ENCODE measurements at places on chromosomes 6 and 20.

DNA sequence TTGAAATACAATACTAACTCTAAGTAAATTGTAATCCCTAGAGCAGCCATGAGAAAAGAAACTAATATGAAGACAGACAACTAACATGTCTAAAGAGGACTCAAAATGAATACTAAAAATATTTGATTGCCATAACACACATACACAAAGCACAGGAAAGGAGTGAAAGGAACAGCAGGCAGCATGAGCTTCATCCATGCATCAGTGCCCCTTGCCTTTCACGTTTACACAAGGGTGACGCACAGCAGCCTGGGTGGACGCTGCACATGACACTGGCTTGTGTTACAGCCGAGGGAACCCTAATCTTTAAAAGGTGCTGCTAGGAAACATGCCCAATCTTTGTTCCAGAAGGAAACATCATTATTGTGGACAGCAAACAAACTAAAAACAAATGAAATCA, 123.5 kb downstream of the MAN1A1 start:
- DNase-seq = no peak

DNA sequence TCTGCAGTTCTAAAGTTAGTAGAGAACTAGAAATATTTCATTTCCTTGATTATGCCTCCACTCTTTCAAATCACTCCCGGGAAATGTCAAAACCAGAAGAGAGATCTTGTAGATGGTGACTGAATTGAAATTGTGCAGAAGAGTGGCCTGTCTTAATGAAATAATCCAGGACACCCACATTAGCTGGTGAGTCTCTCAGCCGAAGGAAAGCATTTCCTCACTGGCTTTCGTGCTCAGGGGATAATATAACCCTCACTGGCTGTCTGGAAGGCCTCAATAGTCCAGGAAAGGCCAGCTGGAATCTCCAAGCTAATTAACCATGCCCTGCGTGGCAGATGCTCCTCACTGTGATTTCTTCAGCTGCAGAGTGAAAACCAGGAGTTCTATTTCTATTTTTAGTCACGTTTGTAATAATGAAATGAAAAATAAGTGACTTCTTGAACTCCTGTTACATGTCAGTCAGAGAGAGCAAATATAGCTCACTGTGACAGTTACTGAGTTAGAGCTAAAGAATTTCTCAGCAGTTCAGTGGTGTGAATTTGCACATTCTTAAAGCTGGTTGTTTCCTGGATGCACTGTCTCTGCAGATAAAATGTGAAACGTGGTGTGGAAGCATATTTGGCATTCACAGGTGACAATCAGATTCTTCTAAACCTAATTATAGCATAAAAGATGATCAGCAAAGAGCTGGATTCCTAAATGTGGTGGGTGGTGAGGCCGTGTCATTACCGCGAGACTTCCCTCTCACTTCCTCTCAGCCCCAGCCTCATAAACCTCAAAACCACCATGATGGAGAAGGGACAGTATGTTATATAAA, 211.7 kb downstream of the LMBRD1 start:
- no peak for DNase-seq

DNA sequence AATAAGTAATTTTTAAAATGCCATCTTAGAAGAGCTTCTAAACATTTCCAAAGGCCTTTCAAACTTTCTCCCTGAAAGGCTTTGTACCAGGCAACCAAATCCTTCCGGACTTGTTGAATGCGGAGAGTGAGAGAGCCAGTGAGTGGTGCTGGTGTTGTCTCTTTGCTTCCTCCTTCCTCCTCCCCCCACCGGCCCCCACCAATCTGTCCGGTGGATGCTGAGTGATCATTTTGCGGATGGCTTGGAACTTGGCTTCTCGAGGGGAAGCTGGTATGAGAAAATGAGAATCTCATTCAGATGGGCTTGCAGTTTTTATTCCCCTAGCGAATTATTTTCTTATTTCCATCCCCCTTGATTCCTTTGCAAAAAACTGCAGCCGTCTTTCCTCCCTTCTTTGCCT, 97.3 kb downstream of the ANKRD60 start:
- DNase-seq = no peak

DNA sequence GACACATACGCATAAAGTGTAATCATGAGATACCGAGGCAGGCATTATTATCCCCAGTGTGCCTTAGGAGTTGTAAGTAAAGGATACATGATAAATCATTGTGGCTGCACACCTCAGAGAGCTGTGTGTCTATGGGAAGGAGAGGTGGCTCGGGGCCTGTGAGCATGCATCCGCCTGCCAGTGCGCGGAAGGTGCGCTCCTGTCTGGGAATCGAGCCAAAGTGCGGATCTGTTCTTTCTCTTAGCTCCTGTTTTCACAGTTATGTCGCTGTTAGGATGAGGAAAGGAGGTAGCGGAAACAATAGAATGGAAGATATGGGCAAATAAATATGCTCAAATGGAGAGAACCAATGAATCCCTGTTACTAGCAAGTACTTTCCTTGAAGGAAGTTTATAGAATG, 98.0 kb downstream of the ANKRD6 start:
- no peak for DNase-seq

- no peak for DNase-seq
These were observed 31.2 kb downstream of the SNAP25 start for GRCh38 chr20:10249822-10250221.

- DNase-seq = no peak
These were observed 3.6 kb upstream of the CSTL1 start for GRCh38 chr20:23435626-23436539.

- no peak for DNase-seq
These were observed 46.9 kb upstream of the TAB2 start for GRCh38 chr6:149270616-149271015.

GRCh38 chr6:30837870-30838269, 46.4 kb upstream of the DDR1 start:
- DNase-seq = no peak

DNA sequence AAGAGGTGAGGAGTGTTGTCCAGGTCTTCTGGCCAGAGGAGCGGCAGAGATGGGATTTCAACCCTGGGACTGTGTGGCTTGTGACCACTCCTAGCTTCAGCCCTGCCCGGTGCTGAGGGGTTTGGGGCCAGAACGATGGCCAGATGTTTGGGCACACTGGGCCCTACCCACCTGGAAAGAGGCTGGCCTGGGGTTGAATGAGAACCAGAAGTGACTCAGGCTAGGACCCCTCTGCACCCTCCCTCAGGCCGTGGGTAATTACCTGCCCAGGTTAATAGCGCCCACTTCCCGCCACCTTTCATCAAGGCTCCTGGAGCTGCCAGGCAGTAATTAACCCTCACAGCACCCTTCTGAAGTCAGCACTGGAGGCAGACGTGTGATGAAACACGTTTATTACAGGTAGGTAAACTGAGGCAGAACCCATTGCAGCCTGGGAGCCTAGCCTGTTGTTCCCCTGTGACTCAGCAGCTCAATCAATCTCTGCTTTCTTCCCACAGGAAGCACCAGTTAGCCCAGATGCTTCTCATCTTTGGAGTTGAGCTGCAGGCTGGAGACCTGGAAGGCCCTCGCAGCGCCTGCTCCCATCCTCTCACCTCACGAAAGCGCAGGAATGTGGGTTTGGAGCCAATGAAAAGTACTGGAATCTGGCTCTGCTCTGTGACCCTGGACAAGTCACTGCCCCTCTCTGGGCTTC, 120.8 kb downstream of the CEBPB start:
- DNase-seq = no peak

- DNase-seq = no peak
These were observed 201.7 kb upstream of the RREB1 start for GRCh38 chr6:6905961-6906518.

DNA sequence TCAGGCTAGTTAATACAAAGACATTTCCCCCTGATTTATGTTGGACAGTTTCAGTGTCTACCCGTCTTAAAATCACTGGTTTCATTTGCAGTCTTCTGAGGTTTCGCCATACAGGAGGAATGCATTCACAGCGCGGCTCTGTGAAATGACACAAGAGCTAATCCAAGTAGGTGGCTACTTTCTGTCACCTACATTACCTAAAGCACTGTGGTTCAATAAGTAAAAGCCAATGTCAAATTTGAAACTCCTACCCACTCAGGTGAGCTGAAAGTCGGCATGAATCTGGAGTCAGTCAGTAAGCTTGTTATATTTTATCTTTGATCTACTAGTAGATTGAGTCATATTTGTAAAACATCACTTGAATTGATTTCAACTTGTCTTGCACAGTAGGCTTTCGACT, 370.8 kb downstream of the LAMA2 start:
- DNase-seq = no peak

DNA sequence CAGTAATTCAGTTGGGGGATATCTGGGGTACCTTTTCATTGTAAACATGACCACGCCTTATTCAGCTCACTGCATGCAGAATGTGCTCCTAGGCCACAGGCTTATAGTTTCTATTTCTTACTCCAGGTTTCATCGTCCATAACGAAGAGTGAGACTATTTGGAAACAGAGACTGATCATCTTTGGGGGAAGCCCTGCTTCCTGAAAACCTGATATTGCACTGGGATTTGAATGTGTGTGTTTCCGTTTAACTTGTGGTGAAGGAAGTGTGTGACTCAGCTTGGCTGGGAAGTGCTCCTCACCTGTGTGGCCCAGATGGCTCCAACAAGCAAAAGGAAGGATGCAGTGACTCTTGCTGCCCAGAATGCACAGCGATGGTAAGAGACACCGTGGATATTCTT, 19.6 kb upstream of the LTV1 start:
- no peak for DNase-seq

GRCh38 chr20:1803061-1803931, 91.9 kb upstream of the SIRPA start:
- DNase-seq = no peak

DNA sequence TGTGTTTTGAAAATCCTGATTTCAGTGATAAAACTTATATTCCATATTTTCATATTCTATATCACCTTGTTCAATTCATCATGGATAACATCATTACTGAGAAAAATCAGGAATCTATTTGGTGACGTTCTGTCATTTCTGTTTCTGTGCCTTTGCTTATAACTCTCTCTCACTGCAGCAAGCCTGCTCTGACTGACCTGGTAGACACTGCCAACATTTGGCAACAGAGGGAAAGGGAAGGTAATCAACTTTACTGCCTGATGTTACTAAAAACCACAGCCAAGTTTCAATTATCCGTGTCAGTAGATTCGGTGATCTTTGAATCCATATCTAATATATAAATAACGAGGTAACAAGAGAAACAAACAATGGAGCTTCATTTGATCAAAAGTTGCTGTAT, 501.9 kb downstream of the LMBRD1 start:
- no peak for DNase-seq

GRCh38 chr6:71198908-71199307, 89.7 kb upstream of the OGFRL1 start:
- no peak for DNase-seq

DNA sequence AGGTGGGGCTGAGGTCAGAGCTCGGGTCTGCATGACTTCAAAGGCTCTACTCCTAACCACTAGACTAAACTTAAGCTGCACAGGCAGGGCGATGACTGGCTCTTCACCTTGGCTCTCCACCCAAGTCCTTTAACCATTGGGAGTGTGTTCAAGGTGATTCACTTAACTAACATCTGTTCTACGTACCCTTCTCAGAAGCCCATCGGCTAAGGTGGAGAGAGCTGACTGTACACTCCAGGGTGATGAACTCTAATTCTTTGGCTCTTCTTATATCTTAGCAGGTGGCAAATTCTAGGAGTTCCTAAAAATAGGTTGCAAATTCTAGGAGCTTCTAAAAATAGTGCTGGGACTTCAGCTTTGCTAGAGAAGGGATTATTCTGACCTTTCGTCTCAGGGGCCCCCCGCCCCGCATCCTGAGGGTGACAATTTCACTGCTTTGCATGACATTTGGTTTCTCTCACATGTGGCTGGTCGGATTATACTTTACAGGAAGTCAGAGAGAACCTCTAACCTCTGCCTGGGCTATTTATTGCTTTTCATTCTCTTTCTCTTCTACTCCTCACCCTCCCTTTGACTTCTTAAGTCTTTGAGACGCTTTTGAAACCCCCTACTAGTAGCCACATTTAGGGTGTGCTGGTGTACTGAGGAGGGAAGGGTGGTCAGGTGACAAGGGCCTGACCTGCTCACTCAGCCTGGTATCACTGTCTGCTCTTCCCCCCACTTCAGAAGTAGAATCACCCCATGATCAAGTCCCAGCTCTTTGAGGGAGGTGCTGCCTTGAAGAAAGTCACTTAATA, 55.5 kb downstream of the PRDM1 start:
- peak; percentile 46 for DNase-seq

GRCh38 chr20:7346562-7346961, 579.1 kb downstream of the BMP2 start:
- DNase-seq = no peak

GRCh38 chr6:82954356-82954755, 111.3 kb downstream of the UBE3D start:
- DNase-seq = no peak

DNA sequence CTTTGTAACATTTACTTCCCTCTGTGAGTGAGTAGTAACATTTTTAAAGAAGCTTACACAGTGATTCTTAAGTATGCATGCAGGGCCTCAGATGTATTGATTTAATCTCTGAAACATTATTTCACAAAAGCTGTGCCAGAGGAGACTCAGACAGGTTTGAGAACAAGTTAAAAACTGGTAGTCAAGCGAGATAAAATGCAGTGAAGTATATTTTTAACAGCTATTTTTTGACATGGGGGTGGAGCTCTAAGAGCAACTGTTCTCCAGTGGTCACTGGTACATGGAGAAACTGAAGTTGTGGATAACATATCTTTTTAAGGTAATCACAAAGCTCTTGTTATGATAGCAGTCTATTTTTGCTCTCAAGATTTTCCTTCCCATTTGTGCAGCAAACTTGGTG, 20.4 kb downstream of the DSTN start:
- no peak for DNase-seq

DNA sequence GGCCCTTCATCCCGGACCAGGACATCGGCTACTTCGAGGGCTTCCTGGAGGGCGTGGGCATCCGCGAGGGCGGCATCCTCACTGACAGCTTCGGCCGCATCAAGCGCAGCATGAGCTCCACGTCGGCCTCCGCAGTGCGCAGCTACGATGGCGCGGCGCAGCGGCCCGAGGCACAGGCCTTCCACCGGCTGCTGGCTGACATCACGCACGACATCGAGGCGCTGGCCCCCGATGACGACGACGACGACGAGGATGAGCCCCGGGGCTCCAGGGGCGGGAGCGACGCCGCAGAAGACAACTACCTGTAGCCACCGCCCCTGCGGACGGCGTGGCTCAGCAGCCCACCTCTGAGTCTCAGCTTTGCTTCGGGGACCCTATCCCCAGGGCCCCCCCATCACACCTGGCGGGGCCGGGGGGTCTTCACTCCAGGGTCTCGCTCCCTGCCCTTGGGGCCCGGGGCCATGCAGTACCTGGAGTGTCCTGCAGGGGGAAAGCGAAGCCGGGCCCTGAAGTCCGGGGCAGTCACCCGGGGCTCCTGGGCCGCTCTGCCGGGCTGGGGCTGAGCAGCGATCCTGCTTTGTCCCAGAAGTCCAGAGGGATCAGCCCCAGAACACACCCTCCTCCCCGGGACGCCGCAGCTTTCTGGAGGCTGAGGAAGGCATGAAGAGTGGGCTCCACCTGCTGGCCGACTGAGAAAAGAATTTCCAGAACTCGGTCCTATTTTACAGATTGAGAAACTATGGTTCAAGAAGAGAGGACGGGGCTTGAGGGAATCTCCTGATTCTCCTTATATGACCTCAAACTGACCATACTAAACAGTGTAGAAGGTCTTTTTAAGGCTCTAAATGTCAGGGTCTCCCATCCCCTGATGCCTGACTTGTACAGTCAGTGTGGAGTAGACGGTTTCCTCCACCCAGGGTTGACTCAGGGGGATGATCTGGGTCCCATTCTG, 20.8 kb upstream of the HCK start:
- DNase-seq = peak; percentile 48

Data from CD4-positive, alpha-beta memory T cell (primary cell).